ENCODE measurements at places on chromosomes 5 and 9.

DNA sequence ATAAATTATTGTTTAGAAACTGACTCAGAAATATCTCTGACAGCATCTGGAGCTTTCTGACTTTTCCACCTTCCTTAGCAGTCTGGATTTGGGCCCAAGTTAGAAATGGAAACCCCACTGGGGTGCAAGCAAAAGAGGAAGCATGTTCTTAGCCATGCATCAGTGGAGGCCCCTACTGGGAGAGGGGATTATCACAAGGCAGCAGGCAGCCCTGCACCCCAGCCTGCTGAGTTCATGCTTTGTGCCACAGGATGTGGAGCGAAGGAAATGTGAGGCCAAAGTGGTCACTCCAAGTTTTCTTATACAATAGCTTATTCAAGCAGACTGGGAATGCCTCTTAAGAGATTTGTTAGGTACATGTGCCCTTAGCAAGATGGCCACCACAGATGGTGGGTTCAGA lies 146.5 kb upstream of the TLX3 start:
- no peak for DNase-seq

- no peak for DNase-seq
Measured at GRCh38 chr9:135299239-135299590, 180.4 kb upstream of the PPP1R26 start.

- no peak for DNase-seq
Measured at GRCh38 chr9:24257726-24258125, 288.0 kb downstream of the IZUMO3 start.

DNA sequence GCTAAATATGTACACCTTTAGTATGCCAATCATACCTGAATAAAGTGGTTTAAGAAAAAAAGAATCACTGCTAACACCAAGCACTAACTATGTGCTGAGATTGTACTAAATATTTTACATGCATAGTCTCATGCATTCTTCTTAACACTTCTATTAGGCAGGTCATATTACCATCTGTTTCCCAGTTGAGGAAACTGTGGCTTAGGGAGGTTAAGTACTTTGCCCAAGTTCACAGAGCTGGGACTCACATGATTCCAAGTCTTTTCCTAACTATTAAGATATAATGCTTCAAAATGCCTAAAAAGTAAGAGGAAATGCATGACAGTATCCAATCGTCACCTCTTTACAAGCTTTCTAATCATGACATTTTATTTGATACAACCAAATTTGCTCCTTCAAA lies 69.2 kb upstream of the PLPP6 start:
- DNase-seq: no peak

DNA sequence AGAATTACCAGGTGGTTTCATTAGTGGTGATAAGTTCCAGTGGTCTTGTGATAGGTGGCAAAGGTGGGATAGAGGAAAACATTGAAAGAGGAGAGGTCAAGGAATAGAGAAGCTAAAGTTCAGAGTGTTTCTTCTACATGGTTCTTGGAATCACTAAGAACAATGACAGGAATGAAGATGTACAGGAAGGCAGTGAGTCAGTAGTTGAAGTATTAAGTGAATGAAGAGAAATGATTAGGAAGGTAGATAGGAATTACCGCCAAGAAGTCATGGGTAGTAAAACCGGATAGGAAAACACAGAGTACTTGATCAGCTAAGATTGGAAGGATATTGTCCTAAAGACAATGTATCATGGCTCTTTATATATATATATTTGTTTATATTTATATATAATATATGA lies 37.9 kb upstream of the RASA1 start:
- DNase-seq: no peak

- DNase-seq: no peak
Measured at GRCh38 chr5:60482301-60482700, 217.7 kb downstream of the DEPDC1B start.

- DNase-seq: no peak
Measured at GRCh38 chr5:158039911-158040347, 181.0 kb upstream of the CLINT1 start.

DNA sequence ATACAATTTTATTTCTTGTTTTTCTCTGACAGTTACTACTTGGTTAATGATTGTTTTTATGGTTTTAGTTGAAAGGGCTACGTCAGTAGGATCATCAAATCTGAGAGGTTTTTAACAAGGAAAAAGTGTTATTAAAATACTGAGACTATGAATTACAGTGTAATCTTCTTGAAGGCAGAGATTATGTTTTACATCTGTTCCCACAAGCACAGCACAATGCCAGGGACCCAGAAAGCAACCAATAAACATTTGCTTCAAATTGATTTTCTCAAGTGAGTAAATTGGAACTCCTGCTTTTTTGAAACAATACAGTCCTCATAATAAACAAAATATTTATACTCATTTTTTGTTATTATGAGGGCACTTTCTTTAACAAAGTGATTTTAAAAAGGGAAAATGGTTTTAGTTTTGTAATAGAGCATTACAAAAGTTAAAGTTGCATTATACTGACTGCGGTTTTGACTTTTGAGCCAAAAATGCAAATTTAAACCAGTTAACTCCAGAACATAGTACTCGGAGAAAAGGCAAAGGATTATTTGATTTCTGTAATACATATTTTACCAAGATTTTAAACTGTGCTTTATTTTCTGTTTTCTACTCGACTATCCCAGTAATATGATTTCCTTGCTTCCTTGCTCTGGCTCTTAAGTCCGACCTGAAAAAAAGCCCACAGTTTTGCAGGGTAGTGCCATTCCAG lies 176.9 kb downstream of the GDNF start:
- no peak for DNase-seq

DNA sequence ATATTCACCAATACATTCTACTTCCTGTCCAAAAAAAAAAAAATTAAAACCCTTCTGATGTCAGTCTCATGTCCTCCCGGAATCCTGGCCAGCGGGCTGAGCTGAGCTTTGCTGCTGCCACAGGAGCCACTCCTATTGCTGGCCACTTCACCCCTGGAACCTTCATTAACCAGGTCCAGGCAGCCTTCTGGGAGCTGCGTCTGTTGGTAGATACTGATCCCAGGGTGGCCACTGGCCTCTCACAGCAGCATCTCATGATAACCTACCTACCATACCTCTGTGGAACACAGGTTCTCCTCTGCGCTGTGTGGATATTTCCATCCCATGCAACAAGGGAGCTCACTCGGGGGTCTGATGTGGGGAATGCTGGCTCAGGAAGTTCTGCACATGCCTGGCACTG lies 21.0 kb upstream of the NPM1 start:
- DNase-seq: no peak

GRCh38 chr5:53313145-53313544 lies 167.3 kb upstream of the FST start:
- DNase-seq: no peak

- DNase-seq: no peak
Measured at GRCh38 chr9:27599102-27599869, 26.0 kb upstream of the C9orf72 start.

GRCh38 chr9:114098936-114099668 lies at the start of gene KIF12:
Gene KIF12 (minus strand): TSS chr9:114099292. CDS start chr9:114099276, 16 bp downstream.
- DNase-seq: no peak

DNA sequence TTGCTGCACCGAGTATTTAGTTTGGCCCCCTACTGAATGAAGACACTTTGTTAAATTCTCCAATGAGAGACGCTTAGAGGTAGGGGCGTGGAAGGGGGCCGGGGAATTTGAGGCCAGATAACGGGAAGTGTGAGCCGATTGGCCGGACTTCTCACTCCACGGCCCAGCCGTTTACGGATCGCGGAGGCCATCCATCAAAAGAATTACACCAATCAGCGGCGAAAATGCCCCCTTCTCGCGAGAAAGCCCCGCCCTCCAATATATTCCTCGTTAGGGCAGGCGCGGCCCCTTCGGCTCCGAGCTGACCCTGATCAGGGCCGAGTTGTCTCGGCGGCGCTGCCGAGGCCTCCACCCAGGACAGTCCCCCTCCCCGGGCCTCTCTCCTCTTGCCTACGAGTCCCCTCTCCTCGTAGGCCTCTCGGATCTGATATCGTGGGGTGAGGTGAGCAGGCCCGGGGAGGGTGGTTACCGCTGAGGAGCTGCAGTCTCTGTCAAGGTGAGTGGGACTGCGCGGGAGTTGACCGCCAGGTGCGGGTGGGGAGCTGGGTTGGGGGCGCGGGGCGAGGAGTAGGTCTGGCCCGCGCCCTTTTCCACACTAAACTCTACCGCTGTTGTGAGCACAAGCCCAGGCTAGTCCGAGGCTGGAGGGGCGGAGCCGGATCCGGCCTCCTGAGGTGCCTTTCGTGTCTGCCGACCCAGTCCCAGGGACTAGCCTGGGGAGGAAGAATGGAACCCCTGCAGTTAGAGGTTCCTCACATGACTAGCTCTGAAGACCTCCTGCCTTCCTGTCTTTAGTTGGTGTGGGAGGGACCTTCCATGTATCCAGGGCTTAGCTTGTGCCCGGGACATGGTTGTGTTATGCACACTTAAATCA lies at the start of gene CCNG1:
Gene CCNG1 (plus strand): TSS at position 287 of the 874 bp plus-strand sequence. CDS start 1,662 bp downstream, outside the sequence.
- DNase-seq: peak; percentile 93
